Uterus (tissue), 4 donors: ENCODE measurements at places on chromosomes 6 and 20. TPM values are rescaled to one million over a fixed set of nuclear protein-coding genes. Genes with fewer than 3 reads are reported as not detected.

DNA sequence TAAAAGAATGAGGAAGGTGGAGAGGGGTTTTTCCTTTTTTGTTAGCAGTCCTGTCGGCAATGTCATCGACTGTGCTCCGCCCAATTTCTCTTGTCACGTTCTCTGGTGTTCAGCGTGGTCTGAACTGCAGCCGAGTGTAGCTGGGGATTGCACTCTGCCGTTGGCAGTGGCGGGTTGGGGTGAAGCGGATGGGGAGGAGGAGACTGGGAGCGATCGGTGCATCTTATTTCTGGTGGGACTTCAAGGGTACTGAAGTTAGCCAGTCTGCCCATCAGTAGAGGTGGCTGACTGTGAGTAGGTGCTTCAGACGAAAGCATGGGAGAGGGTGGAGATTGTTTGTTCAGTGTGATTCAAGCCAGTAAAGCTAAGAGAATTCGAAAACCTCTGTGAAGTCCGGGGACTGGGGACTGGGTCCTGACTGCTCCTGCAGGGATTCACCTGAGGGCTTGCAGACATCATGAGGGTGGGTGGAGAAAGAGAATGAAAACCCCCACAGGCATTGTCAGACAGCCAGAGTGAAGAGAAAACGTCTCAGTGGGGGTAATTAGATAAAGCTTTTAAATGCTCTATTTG, 5.1 kb downstream of the RREB1 start:
- no peak for DNase-seq
- no peak overlapping the region for H3K27ac ChIP-seq
- H3K36me3 ChIP-seq, result no peaks in the 10 kb centered on the region
- H3K4me1 ChIP-seq, result peaks cover 7% of the 10 kb centered on the region
- H3K4me3 ChIP-seq, result no peak overlapping the region

Gene C20orf144
- not detected for total RNA-seq

Gene PKIB
- not detected for total RNA-seq

Gene CTCFL
- not detected for total RNA-seq

DNA sequence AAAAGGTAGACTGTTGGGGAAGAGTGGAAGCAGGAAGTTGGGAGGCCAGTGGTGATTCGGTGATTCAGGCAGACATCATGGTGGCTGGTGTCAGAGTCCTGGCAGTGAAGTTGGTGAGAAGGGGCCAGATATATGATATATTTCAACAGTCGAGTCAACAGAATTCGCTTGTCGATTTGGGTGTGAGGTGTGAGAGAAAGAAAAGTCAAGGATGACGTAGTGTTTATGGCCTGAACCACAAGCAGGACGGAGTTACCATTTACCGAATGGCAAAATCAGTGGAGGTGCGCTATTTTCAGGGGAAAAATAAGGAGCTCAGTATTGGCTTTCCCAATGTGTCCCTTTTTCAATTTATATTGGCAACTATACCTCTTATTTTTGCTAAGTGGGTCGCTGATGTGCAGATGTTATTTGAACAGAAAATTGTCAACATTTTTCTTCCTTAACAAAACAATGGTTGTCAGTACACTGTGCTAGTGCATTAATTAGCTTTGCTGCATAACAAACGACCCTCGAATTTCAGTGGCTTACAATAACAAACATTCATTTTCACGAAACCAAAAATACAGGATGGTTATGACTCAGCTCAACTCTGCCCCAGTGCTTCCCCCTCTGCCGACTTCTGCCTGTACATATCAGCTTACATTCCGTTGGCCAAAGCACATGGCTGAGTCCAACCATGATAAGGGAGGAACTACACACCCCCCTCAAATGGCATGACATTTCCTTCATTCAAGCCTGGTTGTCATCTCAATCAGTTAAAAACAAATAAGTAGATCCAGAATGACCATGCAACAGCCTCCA, 255.0 kb upstream of the ZFP64 start:
- H3K27ac ChIP-seq, result no peak overlapping the region
- no peaks in the 10 kb centered on the region for H3K4me1 ChIP-seq
- H3K4me3 ChIP-seq, result no peak overlapping the region
- no peaks in the 10 kb centered on the region for H3K36me3 ChIP-seq
- DNase-seq, result no peak

Gene ADGB
- 1.9 TPM for total RNA-seq

- no peak overlapping the region for H3K27ac ChIP-seq
- no peaks in the 10 kb centered on the region for H3K4me1 ChIP-seq
- H3K27me3 ChIP-seq, result no peaks in the 10 kb centered on the region
- no peak overlapping the region for H3K4me3 ChIP-seq
- no peak for DNase-seq
- H3K36me3 ChIP-seq, result no peaks in the 10 kb centered on the region
These were observed 326.5 kb upstream of the RUNX2 start for GRCh38 chr6:45001663-45002062.
